ENCODE measurements at places on chromosomes 6 and 20.

DNA sequence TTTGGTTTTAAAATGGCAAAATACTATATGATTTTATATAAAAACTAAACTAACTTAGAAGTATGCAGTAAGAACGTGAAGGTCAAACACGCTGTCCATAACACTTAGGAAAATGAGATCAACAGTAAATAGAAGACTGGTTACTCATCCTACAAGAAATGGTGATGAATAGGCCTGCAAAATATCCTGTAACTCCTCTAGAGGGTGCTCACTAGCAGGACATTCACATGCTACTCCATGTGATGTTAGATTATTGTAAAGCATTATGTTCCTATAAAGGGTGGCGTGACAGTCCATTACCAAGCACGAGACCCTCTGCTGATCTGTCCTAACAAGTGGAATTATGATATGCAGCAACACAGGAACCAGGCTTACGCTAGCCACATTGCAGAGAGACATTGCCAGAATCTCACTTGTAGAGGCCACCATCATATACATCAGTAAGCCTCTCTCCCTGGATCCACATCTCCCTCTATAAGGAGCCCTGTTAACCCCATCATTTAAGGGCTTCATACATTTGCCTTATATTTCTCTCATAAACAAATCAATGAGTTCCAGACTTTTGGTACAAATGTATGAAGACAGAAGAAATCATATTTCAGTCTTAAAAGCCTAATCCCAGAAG, 18.0 kb upstream of the DEFB129 start:
- peak; percentile 65 for DNase-seq

- DNase-seq: peak; percentile 90
Measured at GRCh38 chr6:84411060-84411629, 183.7 kb upstream of the CEP162 start.

- no peak for DNase-seq
Measured at GRCh38 chr6:108312605-108313004, 17.8 kb downstream of the AFG1L start.

GRCh38 chr20:33890557-33890956, 79.4 kb downstream of the CHMP4B start:
- no peak for DNase-seq

- no peak for DNase-seq
Measured at GRCh38 chr6:45586216-45587171, 208.8 kb upstream of the SUPT3H start.

DNA sequence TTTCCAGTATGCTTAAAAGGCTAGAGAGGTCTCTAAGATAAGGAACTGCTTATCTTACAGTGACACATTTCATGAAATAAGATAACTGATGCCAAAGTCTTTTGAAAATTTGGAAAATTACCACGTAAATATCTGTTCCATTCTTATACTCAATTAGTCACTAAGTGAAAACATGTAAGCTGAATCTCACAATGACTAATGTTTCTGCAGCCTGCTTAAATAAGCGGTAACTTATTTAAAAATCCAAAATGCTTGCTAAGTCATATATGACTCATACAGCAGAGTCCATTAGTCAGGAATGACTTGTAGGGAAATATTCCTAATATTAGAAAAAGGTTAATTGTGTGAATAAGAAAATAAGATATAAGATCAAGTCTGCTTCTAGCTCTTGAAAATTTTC, 27.8 kb upstream of the LGSN start:
- peak; percentile 87 for DNase-seq

- no peak for DNase-seq
Measured at GRCh38 chr20:64058536-64058935, 4.5 kb upstream of the TCEA2 start.

- peak; percentile 81 for DNase-seq
Measured at GRCh38 chr6:14228571-14228970, 111.0 kb downstream of the CD83 start.

GRCh38 chr6:15079288-15079817, 166.5 kb upstream of the JARID2 start:
- no peak for DNase-seq

DNA sequence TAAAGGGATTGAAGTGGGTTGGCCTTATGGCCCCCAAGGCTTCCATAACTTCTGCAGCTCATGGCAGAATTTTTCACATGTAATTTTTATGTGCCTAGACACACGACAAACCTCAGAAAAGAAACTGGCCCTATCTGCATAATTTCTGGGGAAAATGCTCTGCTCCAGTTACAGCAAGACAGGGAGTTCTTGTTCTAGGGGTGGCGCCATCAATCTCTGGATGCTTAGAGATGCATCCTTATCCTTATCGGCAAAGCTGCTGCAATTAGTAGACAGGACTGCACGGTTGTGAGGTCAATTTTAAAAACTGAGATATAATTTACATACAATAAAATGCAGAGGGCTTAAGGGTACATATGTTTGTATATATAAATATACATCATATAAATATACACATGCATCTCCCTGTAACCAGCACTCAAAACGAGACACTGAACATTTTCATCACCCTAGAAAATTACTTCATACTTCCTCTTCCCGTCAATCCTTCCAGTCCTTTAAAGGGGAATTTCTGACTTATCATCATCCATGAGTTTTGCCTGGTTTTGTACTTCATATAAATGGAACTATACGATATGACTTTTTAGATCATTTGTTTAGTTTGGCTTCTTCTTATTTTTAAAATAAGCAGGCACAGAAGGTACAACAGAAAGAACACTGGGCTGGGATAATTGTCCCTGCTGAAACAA, 10.2 kb downstream of the ELMO2 start:
- no peak for DNase-seq

- peak; percentile 62 for DNase-seq
Measured at GRCh38 chr6:32154514-32155161, 697 bp downstream of the PPT2 start.

GRCh38 chr6:67615796-67616195, 1019.3 kb upstream of the ADGRB3 start:
- DNase-seq: peak; percentile 69

- DNase-seq: no peak
Measured at GRCh38 chr6:25781134-25781533, 26.6 kb downstream of the SLC17A4 start.

DNA sequence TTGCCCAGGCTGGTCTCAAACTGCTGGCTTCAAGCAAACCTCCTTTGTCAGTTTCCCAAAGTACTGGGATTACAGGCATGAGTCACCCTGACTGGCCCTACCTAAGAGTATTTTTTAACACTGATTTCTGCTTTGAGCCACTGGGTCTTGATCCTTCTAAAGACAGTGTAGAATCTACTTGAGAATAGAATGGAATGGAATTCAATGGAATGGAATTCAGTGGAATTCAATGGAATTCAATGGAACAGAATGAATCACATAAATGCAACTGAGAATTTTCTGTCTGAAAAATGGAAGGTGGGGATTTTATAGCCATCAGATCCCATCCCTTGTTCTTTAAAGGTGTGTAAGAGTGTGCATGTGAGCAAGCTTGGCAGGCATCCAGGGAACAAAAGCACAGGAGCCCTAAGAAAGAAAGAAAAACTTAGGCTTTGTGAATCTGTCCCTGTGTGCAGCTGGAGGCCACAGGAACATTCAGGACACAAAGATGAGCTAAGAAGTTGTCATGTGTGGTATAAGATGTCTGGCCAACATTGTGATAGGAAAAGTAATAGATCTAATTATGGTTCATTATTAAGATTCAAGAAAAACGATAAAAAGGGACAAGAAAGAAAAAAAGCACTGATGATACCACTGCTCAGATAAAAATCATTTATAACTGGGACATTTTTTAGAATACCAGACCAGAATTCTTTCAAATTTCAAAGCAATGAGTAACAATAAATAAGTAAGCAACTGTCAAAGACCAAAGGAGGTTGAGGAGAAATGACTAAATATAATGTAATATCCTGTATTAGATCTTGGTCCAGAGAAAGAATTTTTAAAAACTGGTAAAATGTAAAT, 681.0 kb upstream of the GJE1 start:
- peak; percentile 85 for DNase-seq

DNA sequence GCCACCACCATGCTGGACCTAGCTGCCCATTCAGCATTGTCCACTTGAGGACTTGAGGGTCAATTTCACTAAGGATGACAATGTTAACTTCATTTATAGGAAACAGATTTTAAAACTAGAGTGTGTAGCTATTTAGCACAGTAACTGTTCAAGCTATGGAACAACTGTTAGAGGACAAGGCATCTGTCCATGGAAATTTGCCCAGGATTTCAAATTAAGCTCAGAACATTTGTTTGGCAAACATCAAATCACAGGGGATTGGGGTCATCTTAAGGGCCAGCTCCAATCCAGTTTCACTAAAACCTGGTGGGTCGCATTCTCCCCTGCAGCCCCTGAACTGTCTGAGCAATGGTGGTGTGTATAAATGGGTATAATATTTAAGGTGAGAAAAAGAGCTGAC, 35.1 kb downstream of the PM20D2 start:
- no peak for DNase-seq

- no peak for DNase-seq
Measured at GRCh38 chr20:41609474-41609873, 8.7 kb downstream of the CHD6 start.

GRCh38 chr6:167978607-167979006, 18.9 kb upstream of the KIF25 start:
- DNase-seq: no peak

- DNase-seq: peak; percentile 37
Measured at GRCh38 chr6:117483004-117483644, 650 bp downstream of the DCBLD1 start.

DNA sequence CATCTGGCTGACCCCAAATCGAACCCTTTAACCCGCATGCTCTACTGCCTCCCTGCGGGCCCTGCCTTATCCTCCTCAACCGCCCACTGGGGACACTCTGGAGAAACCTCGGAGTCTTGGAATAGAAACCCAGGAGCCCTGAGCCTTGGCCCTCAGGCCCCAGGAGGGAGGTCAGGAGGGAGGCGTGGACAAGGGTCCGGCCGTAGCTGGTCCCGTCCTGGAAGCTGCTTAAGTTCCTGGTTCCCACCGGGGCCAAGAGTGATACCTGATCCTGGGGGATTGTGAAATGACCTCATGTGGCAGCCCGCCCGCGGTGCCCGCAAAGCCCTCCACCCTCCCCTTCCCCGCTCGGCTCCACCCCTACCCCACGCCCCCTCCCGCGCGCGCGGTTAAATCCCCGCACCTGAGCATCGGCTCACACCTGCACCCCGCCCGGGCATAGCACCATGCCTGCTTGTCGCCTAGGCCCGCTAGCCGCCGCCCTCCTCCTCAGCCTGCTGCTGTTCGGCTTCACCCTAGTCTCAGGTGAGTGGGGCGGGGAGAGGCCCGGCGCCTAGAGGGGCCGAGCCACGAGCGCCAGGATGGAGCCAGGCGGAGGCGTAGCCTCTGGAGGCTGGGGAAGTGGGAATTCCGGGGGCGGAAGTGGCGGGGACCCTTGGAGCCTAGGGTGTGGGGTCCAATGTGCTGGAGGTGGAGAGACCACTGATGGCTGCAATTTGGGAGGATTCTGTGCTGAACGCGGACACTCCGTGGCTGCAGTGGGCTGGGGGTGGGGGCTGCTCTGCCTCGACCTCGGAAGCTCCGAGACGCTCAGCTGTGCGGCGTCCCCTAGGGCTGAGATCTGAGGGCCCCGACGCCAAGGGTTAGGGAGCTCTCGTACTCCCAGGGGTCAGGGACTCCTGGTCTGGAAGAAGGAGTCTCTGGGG, at the start of gene WFDC2:
TSS of gene WFDC2 (plus strand) at position 418 of the 926 bp plus-strand sequence. CDS start at position 447, 29 bp downstream.
- no peak for DNase-seq

GRCh38 chr6:154500769-154501577, 9.5 kb downstream of the CNKSR3 start:
- DNase-seq: no peak

- DNase-seq: peak; percentile 20
Measured at GRCh38 chr6:27275025-27275956, 27.8 kb downstream of the PRSS16 start.

- no peak for DNase-seq
Measured at GRCh38 chr20:37443596-37443995, 77.5 kb upstream of the NNAT start.

- no peak for DNase-seq
Measured at GRCh38 chr6:94052749-94053148, 633.4 kb upstream of the EPHA7 start.

DNA sequence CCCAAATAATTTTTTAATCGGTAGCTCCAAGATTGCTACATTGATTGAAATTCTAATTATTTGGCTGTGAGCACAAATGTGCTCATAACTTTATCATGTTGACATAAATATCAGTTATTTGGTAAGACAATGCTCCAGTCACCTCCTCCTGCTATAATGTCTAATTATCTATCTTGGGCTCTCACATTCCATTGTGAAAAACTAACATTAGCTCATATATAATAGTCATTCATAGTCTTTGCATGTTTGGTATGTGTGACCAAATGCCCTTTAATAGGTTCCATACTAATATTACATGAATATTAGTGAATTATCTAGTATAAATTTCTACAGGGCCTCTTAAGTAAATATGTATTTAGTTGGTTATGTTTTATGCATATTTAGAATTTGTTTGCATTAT, 185.6 kb upstream of the MCHR2 start:
- no peak for DNase-seq

- DNase-seq: no peak
Measured at GRCh38 chr20:10713161-10713560, 39.4 kb upstream of the JAG1 start.

DNA sequence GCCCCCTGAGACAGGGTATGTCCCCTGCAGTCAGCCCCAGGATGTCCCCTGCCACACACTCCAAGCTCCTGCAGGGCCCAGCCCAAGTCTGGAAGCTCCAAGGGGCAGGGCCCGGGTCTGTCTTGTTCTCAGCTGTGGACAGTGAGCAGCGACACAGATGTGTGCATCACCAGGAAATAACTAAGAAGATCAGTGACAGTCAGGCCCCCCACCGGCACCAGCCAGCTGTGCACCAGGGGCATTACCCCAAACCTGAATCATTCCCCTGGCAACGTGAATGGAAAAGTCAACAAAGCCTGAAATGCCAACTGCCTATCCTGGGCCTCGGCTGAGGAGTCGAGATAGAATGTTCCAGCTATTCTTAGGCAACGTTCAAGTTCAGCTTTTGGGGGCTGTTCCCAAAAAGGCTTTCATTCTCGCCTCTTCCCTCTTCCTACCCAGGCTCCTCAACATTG, 105.0 kb downstream of the PREX1 start:
- DNase-seq: peak; percentile 40

DNA sequence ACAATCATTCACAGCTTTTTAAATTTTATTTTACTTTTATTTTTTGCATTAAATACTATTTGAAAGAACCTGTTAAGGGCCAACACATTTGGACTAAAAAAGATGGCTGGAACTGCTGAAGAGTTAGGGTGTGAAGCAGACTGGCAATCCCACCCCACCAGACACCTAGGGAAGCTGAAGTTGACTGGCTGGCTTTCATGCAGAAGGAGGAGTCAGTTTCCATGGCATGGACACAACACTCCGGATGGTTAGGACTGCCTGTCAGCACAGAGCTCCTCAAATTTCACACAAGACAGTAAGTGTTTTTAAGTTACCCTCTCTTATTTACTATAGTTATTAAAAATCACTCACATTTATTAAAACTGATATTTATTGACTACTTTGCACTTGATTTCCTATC, at the start of gene ANKRD66:
TSS of gene ANKRD66 (plus strand) at position 238 of the 400 bp plus-strand sequence. CDS start 5,016 bp downstream, outside the sequence.
- no peak for DNase-seq

- DNase-seq: no peak
Measured at GRCh38 chr6:116836606-116837342, 7.9 kb upstream of the GPRC6A start.

Measured in fibroblast of skin of right quadriceps (primary cell).